SK-N-DZ (cell line): ENCODE measurements at places on chromosomes 11 and 22.

DNA sequence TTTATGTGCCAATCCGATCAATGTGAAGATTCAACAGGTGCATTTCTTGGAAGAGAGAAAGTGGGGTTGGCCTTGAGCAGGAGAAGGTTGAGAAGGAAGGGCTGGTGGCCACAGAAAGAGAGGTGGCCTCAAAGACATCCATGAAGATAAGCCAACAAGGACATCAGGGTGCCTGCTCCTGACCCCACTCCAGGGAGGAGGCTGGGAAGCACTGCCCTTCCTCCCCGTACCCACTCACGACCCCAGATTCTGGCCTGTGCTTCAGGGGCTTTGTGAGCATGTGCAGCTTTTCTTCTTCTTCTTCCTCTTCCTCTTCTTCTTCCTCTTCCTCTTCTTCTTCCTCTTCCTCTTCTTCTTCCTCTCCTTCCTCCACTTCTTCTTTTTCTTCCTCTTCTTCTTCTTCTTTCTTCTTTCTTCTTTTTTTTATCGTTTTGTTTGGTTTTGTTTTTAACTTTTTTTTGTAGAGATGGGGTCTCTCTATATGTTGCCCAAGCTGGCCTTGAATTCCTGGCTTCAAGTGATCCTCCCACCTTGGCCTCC, 30.3 kb downstream of the DKK3 start:
- DNase-seq = no peak

DNA sequence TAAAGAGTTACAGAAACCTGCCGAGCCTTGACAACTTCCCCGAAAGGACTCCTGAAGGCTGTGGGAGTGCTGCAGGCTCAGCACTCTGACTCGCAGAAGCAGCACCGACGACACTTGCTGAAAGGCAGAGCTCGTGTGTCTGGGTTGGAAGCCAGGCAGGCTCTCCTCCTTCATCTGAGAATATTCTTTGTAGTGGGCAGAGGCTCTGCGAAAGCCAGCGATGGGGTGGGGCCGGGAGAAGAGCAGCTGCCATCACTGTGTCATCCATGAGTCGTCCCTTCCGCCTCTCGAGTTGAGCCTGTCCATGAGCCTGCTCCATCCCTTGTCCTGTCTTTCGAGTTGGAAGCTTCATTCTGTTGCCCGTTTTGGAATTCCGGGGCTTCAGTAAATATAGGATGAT, 11.9 kb downstream of the GLB1L2 start:
- DNase-seq = no peak

GRCh38 chr11:119741369-119742262, 12.6 kb upstream of the NECTIN1 start:
- DNase-seq = no peak

- no peak for DNase-seq
Observed at GRCh38 chr11:44047931-44048431, at the start of gene ACCSL. Gene ACCSL, plus strand, starts transcription at chr11:44047981. Its CDS starts 56 bp downstream, at chr11:44048037.

- DNase-seq = no peak
Observed at GRCh38 chr22:24423519-24424000, 3.8 kb upstream of the ADORA2A start.
